Activated CD4-positive, alpha-beta T cell treated with anti-CD3 and anti-CD28 coated beads, Interleukin-10, Interleukin-2, amounts not matched to agents 100 ng/mL and 50 ng/mL, durations not matched to agents 16 hours and 8 hours (primary cell): ENCODE measurements at places on chromosomes 5 and 9.

GRCh38 chr9:131503626-131504465 is 1.1 kb downstream of the POMT1 start:
- peak; percentile 89 for DNase-seq

- no peak for DNase-seq
Measured at GRCh38 chr5:38426986-38427950, 129.2 kb downstream of the LIFR start.

GRCh38 chr5:124670722-124671184 is 75.7 kb downstream of the ZNF608 start:
- DNase-seq, result no peak

DNA sequence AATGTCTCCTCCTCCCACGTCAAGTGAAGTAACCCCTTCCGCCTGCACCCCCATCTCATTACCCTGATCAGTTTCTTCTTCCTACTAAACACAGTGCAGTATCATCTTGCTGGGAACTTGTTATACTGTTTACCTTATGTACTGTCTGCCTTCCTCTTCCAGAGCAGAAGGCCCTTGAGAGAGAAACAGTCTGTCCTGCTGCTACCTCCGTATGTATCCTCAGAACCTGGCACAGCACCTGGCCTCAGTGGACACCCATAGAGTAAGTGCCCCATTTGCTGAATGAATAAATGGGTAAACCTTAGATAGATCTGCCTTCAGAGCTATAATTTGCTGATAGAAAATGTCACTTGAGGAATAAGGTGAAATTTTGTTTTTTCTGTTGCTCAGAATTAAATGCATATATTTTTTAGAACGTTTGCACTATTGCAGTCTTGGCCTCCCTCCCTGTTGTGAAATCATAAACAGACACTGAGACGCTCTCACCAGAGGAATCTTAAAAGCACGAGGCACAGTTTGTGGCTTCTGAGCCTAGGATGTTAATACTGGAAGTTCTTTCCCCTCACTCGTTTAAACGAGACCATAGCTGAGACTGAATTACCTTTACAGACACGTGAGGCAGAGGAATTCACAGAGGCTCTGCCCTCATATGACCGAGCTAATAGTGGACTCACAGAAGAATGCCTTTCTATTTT is 223.1 kb upstream of the DAP start:
- no peak for DNase-seq

- DNase-seq, result no peak
Measured at GRCh38 chr9:134214386-134214765, 50.0 kb upstream of the RNU6ATAC start.

GRCh38 chr5:84549054-84549453 is 164.4 kb upstream of the EDIL3 start:
- no peak for DNase-seq

DNA sequence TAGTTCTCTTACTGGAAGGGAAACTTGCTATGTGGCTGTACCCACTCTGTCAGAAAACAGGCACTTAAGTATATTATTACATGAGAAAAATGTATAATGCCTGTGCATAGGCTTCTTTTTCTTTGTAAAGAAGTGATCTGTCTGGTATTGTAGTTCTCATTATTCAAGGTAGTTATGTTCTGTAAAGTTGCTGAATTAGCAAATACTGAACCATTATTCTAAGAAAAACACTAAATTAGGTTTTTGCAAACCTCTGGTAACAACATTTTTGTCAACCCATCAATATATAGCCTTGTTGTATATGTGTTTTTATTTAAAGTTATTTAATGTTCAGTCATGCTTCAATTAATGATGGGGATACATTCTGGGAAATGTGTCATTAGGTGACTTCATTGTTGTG is 8.8 kb downstream of the RAD17 start:
- DNase-seq, result no peak
